Fibroblast of skin of left biceps (primary cell): ENCODE measurements at places on chromosomes 1 and 21.

GRCh38 chr1:12505231-12505630, 112.8 kb downstream of the DHRS3 start:
- no peak for DNase-seq

GRCh38 chr1:40057310-40058030, 16.9 kb downstream of the CAP1 start:
- no peak for DNase-seq

DNA sequence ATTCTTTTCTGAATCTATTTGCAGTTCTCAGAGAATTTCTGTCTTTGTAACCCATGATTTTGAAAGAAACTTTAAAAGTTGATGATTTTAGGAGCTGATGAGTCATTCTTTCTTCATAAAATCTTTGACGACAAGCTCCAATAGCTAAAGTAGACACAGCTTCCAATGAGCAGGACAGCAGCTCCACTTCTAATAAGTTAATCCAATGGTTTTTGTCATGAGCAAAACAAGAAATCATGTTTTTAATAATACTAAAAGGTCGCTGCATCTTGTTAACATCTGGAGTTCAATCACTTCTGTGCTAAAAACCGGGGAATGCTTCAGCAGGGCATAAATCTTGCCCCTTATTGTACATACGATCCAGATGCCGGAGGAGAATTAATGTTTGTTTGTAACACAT, 48.9 kb upstream of the GORAB start:
- peak; percentile 58 for DNase-seq

- peak; percentile 48 for DNase-seq
Measured at GRCh38 chr1:76625886-76626678, 241.2 kb upstream of the ST6GALNAC5 start.

GRCh38 chr1:30773722-30774358, 16.3 kb upstream of the LAPTM5 start:
- DNase-seq, result no peak

GRCh38 chr21:16034446-16035190, 304.8 kb downstream of the USP25 start:
- DNase-seq, result no peak

DNA sequence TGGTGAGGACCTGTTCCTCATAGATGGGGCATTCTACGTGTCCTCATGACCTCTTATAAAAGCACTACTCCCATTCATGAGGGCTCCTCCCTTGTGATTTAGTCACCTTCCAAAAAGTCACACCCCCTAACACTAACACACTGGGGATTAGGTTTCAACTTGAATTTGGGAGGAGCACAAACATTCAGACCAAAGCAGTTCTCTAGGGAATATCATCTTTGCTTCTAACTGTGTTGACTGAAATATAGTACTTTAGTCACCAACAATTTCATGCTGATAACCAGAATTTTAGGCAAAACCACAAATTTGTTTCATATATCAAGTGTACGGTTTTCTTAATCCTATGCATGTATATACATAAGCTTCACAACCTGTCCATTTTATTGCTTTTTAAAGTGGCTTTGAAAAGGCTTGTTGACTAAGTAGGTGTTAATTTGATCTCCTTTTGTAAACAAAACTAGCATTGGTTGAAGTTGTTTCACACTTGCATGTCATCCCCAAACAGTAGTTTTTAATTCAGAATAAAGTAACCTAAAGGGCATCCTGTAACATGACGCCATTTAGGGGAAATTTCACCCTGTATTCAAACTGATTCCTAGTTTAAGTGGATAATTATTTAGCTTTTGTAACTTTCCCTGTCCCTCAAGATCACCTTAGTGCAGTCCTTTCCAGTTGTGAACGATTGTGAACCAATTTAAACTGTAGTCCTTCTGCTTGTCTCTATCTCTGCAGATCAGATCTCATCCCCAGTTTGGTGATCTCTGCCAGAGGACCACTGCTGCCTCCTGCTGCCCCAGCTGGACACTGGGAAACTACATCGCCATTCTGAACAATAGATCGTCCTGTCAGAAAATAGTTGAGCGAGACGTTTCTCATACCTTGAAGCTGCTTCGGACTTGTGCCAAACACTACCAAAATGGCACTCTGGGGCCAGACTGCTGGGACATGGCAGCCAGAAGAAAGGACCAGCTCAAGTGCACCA, 141.1 kb downstream of the TLR5 start:
- DNase-seq, result no peak

- DNase-seq, result no peak
Measured at GRCh38 chr1:160200786-160201185, 4.4 kb upstream of the PEA15 start.

- DNase-seq, result no peak
Measured at GRCh38 chr1:99669821-99670220, 23.9 kb downstream of the PALMD start.

GRCh38 chr21:37375866-37376574, 9.4 kb downstream of the DYRK1A start:
- DNase-seq, result no peak

DNA sequence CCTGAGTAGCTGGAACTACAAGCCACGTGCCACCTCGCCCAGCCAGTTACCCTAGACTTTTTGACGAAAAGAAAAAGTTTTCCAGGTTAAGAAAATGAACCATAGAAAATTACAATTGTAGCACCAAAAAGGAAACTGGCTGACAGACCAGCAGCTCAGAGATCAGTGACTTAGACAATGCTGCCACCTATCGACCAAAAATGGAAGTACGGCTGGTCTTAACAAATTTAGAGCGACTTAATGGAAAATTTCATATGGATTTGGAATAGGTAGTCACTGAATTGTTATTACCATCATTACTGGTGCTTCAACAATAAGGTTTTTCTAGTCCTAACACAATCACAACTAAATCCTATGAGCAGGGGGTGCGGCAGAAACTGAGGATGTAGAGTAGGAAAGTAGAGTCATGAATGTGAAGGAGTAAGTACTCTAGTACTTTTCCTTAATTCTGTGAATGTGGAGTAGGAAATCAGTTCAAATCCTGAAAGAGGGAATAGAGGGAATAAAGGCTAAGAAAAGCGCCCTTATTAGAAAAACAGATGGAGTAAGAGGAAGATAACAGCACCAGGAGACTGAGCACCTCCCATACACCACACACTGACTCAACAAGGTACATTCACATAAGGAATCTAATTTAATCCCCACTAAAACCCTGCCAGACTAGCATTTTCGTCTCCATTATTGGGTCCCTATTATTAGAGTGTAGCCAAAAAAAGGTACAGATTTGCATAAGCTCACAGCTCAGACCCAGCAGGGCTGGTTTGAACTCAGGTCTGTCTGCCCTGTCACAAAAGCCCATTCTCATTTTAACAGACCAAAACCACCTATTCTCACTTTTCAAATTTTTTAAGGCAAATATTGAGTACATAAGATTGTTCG, 37.9 kb upstream of the MGST3 start:
- DNase-seq, result peak; percentile 43

DNA sequence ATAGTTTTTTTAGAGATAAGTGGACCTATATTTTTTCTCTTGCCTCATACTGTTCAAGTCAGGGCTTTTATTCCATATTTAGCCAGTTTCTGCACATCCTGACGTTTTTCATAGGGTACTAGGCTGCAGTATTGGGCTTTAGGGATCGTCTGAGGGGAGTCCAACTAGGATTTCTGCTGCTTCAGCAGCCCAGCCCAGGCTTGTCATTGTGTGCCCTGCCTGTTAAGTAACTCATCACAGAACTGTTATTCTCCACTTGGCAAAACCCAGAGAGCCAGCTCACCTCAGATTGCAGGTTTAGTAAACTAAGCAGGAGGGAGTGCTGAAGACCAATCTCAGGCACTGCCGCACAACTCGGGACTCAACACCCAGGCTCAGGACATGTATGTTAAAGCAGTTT, 2.8 kb downstream of the GALNT2 start:
- no peak for DNase-seq

DNA sequence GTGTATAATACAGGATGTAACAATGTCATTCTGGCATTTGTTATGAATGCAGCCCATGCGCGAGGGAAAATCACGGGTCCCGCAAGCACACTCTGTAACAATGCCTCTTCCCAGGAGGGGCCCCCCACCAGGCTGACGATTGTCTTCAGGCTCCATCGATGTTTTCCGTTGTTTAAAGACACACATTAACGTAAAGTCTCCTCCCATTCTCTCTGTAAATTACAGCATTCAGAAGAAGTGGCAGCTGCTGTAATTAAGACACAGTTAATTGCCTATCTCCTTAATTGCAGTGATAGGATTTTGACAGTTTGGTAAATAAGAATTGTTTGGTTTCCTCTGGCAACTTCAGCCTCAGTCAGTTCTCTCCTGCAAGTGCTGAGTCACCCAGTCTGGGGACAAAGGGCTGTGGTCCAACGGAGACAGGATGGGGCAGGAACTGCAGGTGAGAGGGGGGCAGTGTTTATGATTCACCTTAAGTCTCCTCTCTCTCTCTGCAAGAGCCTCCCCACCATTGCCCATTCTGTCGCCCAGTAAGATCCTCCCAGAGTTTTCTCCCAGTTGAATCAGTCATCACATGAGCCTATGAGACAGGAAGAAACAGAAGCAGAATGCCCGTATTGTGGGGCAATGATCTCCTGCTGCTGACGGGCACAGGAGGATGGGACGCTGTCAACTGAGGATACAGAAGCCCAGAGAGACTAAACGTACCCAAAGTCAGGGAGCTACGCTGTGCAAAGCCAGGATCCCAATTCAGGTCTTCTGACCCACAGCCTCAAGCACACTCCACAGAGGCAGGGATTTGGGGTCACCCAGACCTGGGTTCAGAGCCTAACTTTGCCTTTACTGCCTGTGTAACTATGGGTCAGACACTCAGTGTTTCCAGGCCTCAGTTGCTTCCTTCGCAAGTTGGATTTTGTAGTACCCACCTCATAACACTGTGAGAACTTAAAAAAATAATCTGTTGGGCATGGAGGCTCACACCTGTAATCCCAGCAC, 110.0 kb downstream of the ADSS2 start:
- no peak for DNase-seq

- DNase-seq, result no peak
Measured at GRCh38 chr1:47252795-47253194, 20.8 kb upstream of the TAL1 start.

- DNase-seq, result no peak
Measured at GRCh38 chr1:196684476-196684875, 32.6 kb downstream of the CFH start.

- no peak for DNase-seq
Measured at GRCh38 chr1:31780632-31781031, 16.5 kb upstream of the ADGRB2 start.

DNA sequence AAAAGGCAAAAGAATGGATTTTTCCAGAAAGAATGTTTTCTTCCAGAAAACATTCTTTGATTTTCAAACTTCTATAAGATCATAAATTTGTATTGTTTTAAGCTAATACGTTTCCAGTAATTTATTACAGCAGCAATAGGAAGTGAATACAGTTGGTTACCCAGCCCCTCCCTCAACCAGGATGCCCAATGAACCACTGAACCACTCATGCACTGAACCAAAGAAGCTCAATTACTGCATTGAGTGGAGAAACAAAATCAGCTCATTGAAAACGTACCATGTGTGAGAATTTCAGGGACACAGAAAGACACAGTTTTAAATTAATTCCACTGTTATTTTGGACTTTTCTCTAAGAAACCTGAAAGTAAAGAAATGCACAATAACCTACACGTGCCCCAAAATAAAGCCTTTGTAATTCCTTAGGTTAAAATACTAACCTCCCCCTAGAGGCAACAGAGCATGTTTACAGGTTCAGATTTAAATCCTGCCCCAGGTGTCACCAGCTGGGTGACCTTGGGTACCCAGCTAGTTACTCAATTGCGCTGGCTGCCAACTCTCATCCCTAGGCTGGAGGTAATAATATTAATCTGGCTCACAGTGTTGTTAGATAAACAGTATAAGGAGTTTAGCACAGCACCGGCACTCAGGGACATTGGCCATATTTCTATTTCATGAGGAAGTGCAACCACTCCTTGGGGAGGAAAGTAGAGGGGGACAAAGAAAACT, 111.7 kb downstream of the NMNAT2 start:
- DNase-seq, result no peak

GRCh38 chr1:211680752-211681327, 5.4 kb upstream of the NEK2 start:
- peak; percentile 55 for DNase-seq

GRCh38 chr1:231178970-231179369, 17.1 kb downstream of the TRIM67 start:
- DNase-seq, result no peak

DNA sequence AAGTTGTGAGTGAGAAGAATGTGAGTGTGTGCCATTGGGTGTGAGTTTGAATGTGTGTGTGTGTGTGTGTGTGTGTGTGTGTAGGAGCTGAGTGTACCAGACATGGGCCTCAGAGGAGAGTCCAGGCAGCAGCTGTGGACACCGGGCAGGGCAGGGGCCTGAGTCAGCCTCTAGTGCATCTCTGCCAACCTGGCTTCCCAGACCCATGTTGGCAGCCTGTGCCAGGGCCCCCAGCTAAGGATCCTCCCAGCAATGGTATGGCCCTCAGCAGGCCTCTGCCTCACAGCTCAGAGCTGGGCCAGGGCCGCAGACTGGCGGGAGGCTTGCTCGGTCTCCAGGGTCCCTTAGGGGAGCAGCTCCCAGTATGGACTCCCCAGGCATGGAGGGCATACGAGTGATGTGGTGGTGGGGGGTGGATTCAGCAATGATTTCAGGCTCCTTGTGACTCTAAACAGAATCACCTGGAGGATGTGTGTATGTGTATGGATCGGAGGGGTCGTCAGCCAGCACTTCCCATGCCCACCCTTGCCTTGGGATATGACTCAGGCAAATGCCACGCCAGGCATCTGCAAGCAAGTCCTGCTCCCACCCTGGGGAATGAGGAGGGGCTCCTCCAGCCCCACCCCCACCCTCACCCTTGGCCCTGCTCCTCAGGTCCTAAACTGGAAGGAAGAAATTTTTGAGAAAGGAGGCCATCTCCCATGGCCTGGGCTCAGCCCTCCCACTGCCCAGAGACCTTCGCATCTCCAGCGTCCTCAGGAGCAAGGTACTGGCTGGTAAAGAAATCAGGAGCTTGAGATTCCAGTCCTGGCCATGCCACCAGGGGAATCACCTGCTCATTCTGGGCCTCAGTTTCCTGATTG, 1.8 kb upstream of the FOXO6 start:
- DNase-seq, result no peak

DNA sequence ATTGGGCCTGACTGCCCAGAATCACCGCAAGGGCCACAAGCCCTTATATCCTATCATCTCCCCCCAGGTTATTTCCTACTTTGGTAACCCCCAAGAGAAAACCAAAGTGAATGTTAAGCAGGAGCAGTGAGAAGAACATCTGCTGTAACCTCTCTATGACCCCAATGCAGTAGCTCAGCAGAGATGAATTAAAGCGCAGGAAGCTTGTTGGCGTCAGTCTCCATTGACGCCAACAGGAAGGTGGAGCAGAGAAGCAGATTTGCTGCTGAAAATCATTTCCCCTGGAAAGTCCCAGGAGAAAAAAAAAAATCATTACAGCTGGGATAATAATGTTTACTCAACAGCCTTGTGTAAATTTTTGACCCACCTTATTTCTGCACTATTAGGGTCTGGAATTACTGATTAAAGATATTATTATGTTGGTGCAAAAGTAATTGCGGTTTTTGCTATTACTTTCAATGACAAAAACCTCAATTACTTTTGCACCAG, 33.2 kb upstream of the FAM163A start:
- DNase-seq, result no peak

- DNase-seq, result no peak
Measured at GRCh38 chr1:68758666-68759209, 261.9 kb upstream of the DEPDC1 start.

GRCh38 chr1:184225283-184226099, 161.3 kb upstream of the C1orf21 start:
- DNase-seq, result no peak

- no peak for DNase-seq
Measured at GRCh38 chr1:150906329-150906728, 19.4 kb downstream of the CTXND2 start.
